Stimulated activated memory B cell treated with anti-CD40 and anti-IgM and Interleukin-4, amounts not matched to agents 10 μg/mL and 1 μg/mL and 100 μg/mL, for 72 hours (primary cell): ENCODE measurements at places on chromosomes 3 and 15.

DNA sequence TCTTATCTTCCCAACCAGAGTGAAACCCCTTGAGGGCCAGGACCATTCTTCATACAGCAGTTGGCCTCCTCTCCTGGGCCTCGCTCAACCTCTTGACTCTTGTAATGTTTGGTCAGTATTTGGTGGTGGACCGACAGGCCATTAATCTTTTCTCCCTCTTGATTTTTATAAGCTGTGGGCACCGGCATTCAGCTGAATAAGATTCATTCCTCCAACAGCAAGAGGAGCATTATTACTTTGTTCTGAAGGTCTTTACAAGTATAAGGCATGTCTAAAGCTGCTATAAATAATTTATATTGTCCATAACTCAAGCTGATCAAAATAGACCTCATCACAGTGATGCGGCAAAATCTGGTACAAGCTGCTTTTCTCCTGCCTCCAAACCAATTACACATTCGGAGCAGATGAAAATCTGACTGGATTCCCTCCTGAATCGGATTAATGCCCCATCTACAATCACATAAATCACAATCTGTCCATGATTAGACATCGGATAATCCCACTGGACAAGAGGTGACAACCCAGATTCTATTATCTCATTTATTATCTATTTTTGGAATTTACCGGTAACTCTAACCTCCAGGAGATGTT is 8.4 kb upstream of the ISL2 start:
- no peak for ATAC-seq

DNA sequence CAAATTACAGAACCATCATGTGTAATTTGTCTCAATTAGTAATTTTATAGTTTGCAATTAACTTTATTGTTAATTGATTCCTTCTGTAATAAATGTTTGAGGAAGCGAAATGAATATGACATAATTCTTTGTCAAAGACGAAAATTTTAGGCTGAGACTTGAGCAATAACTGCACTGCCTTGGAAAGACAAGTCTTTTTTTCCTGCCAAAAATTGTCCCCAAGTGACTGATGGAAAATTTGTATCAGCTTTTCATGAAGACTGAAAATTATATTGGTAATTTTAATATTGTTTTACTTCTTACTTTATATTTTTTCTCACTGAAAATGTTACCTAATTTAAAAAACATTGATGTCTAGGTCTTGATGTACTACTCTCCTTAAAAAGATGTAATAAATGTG is 622.6 kb downstream of the NLGN1 start:
- ATAC-seq = no peak

DNA sequence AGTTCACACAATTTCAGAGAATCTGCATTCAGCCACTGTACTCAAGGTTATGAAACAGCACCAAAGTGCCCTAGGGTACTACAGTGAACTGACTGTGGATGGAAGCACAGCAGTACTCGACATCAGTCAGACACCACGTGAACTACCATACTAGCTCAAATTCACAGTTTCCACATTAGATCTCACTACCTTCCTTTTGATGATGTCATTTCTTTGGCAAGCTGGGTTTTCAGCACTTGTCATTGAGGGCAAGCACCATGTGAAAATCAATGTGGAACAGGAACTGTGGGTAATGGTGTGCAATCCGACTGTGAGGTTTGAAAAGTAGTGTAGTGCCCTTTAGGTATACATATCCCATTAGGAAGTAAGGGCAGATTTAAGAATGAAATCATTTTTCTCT is 110.5 kb upstream of the BFSP2 start:
- ATAC-seq = no peak

DNA sequence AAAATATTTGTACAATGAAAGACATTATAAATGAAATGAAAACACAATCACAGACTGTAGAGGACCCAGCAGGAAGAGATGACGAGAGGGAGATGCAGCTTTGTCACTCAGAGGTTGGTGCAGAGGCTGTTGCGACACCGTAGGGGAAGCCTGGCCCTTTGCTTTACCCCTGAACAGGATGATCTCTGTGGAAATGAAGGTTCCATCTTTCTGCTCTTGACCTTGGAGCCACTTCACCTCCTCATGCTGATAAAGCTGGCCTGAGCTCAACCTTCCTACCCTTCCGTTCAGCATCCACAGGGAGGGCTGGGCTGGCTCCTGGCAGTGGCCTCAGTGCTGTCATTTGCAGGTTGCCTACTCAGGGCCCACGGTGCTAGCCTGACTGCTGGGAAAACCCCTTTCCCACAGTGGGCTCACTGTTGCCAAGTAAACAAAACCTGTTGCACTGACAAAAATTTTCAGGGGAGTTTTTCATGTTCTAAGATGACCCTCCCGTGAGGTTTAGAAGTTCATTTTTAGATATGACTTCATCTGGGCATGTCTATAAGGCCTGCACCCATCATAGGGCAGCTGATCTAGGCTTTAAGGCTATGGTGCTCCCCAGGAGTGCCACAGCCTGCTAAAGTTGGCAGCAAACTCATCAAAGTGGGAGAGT is 3.0 kb upstream of the CD80 start:
- peak; percentile 92 for ATAC-seq

GRCh38 chr3:152390647-152391046 is 121.9 kb downstream of the MBNL1 start:
- no peak for ATAC-seq

GRCh38 chr3:71400986-71401451 is 182.5 kb downstream of the FOXP1 start:
- no peak for ATAC-seq

GRCh38 chr3:36911990-36912804 is 32.7 kb downstream of the TRANK1 start:
- ATAC-seq = peak; percentile 97

- no peak for ATAC-seq
Observed at GRCh38 chr15:51499379-51499976, 123.1 kb downstream of the DMXL2 start.

DNA sequence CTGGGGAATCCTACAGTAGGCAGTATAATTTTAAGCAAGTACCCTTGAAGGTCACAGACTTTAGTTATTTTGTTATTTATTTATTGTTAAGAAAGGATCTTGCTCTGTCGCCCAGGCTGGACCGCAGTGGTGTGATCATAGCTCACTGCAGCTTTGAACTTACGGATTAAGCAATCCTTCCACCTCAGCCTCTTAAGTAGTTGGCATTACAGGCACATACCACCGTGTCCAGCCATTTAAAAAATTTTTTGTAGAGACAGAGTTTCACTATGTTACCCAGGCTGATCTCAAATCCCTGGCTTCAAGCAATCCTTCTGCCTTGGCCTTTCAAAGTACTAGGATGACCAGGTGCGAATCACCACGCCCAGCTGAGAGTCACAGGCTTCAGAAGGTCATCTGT is 22.1 kb upstream of the SH3BP5 start:
- no peak for ATAC-seq

- ATAC-seq = no peak
Observed at GRCh38 chr3:38022896-38023709, 6.3 kb downstream of the PLCD1 start.

- ATAC-seq = no peak
Observed at GRCh38 chr3:136634821-136635220, 117.4 kb downstream of the STAG1 start.

- ATAC-seq = no peak
Observed at GRCh38 chr15:66294932-66295235, 1.5 kb downstream of the DIS3L start.

- no peak for ATAC-seq
Observed at GRCh38 chr3:58414538-58415197, 19.0 kb downstream of the PDHB start.

- no peak for ATAC-seq
Observed at GRCh38 chr3:124627501-124627908, 102.7 kb upstream of the UMPS start.

GRCh38 chr3:51802106-51802703 is 23.2 kb upstream of the IQCF6 start:
- ATAC-seq = no peak

DNA sequence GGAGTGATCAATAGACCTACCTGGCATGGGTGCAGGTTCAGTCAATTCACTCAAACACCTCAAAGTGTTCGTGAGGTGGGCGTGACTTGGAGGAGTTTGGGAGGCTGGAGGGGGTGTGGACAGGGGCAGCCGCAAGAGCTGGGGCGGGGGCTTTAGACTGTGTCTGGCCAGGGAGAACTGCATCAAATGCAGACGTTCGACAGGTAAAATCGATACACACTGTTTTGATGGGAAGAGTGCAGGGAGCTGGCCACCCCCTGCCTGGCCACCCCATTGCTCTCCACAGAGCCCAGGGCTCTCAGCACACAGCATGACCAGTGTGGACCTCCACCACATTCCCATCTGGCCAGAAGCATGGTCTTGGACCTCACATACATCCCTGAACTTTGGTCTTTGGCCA is 412.1 kb downstream of the OCA2 start:
- no peak for ATAC-seq

DNA sequence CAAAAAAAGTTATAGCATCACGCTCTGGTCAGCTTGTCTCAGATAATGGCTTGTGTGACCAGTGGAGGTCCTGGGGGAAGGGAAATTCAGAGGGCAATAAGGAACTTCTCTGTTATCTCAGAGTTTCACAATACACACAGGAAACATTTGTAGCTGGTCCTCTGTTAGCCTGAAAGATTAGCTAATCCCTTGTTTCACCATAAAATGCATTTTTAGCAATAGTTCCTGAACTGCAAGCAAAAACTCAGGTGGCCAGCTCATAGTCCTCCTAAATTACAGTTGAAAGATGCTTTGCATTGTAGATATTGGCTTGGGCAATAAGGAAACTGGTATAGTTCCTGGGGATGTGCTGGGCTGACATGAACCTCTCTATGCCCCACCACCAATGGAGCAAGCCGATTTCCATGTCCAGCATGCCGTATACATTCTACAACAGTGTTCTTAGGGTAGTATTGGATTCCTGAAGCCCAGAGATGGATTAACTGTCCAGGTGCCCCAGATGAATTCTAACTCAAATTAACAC is 141.5 kb upstream of the TBL1XR1 start:
- peak; percentile 49 for ATAC-seq

GRCh38 chr15:37134699-37135131 is 34.4 kb upstream of the MEIS2 start:
- no peak for ATAC-seq

- ATAC-seq = no peak
Observed at GRCh38 chr3:196168808-196169391, 42.3 kb downstream of the ZDHHC19 start.

DNA sequence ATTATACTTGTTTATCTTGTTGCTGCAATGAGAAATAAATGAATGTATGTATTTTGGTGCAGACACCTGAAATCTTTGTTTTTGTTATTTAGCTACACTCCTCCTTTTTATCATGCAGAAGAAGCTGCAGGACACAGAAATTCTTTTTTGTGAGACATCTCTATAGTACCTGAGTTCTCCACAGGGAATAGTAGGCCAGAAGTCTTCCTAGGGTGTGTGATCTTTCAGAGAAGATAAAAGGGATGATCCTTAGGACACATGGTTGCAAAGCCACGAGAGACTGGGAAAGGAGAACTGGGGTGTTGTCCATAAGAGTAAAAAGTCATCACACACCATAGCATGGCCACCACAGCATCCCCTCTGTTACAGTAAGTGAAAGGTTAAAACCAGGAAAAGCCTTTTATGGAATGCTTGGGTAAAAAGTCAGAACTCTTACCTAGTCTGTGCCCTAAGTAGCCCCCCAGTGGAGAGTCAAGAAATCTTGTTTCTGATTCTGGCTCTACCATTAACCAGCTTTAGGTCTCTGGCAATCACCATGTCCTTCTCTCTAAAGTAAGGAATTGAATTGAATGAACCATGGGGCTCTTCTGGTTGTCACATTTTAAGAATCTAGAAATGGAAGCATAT is 31.9 kb upstream of the ADGRG7 start:
- ATAC-seq = no peak

- ATAC-seq = no peak
Observed at GRCh38 chr15:69392352-69392751, 21.8 kb upstream of the KIF23 start.

DNA sequence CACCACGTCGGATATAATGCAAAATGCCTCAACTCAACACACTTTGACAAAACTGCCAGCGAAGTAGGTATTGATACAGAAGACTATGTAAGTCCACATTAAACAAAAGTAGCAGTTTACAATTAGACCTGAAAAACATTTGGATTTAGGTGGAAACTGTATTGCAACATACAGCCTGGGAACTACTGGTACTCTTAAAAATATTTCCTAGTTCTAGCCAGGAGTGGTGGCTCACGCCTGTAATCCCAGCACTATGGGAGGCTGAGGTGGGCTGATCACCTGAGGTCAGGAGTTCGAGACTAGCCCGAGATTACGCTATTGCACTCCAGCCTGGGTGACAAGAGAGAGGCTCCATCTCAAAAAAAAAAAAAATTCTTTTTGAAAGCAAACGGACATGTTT is 246.2 kb downstream of the ZBTB20 start:
- no peak for ATAC-seq

GRCh38 chr3:76231258-76231657 is 445.9 kb upstream of the ZNF717 start:
- no peak for ATAC-seq

DNA sequence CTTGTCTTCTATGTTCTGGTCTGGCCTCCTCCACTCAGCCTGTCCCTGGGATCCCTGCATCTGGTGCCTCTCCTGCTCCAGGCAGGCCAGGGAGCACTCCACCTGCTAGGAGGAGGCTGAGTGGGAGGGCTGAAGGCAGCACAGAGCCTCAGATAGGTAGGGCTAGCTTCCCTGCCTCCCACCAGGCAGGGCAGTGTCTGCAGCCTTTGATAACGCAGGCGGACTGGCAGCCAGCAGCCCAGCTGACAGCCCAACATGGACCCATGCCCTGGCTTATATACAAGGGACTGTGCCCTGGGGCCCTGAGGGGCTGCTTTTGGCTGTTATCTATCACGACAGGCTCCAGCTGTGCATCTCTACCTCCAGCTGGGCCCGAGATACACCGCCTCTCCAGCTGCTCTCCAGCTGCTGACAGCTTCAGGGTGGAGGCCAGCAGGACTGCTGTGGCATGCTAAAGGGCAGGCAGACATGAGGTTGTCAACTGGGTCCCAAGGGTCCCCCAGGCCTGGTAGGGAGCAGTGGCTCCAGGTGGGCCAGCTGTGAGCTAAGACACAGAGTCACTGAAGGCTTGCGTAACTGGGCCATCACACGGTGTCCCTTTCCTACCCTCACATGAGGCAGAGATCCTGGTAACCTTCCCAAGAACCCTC is 5.2 kb upstream of the CLK3 start:
- ATAC-seq = no peak

DNA sequence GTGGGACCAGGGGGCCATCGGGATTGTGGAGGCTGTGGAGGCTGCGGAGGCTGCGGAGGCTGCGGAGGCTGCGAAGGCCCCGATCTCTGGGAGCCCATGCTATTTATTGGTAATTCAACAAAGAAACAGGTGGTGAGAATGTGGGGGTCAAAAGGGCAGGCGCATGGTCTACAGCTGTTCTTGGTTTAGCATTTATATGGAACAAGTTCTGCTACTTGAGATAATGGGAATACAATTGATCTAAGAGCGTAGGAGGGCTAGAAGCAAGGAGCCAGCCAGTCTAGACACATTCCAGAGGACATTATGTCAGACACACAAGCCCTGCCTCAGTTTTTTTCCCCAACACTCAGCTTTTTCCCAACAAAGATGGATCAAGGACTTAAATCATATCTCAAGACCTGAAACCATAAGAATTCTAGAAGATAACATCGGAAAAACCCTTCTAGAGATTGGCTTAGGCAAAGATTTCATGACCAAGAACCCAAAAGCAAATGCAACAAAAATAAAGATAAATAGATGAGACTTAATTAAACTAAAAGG is 20.1 kb downstream of the C3orf80 start:
- no peak for ATAC-seq
